ENCODE measurements at places on chromosomes 5 and 9. TPM values are rescaled to one million over a fixed set of nuclear protein-coding genes. Genes with fewer than 3 reads are reported as not detected.

The SLC25A2 gene
- 0.91 TPM for total RNA-seq

DNA sequence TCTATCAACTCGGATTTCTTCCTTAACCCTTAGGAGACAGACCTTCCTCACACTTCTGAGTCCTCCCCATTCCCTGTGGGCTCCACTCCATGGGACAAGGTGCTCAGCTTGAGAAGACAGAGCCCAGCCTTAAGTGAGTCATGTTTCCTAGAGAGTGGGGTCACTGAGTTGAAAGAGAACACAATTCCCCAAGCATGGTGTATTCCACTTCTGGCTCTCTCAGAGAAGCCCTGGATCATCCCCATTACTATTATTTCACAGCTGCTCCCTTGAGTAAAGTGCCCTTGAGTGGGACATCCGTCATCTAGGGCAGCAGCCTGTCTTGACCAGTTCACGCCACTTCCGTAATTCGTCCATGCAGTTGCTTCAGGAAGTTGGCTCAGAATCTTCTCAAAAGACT is 604.8 kb downstream of the BNC2 start:
- no peak for DNase-seq

DNA sequence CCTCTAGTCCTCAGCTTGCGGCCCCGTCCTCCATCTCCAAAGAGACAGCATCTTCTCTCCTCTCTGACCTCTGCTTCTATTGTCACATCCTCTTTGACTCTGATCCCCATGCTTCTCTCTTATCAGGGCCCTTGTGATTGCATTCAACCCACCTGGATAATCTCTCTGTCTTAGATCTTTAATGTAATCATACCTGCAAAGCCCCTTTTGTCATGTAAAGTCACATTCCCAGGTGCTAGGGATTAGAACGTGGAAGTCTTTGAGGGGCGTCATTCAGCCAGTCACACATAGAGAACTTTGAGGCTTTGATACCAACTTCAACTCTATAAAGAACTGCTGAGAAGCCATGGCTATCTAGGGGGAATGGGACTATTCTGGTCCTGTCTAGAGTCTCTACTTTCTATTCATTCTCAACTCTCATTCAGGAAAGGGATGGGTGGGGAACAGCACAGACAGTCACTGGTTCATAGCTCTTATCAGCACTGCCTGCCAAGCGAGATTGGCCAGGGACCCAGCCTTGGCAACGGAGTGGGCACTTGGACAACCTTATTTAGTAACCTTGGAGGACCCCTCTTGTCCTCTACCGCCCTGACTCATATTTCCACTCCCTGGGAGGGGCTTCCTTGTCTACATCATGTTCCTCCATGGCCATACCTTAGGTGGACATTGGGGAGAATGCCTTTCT is 29.0 kb downstream of the TAS2R1 start:
- no peak for DNase-seq

GRCh38 chr5:76617229-76617628 is 6.0 kb downstream of the F2RL2 start:
- DNase-seq: no peak

The NIPSNAP3A gene
- total RNA-seq: 13.6 TPM
